Karpas-422 (cell line): ENCODE measurements at places on chromosomes 3 and 15.
A peak's percentile ranks its signal among the peaks of the same experiment; 100 is the strongest.

GRCh38 chr3:40247714-40248454 is 61.6 kb upstream of the EIF1B start:
- H3K36me3 ChIP-seq = peaks cover 7% of the 10 kb centered on the region
- H3K4me3 ChIP-seq = no peak overlapping the region
- H3K27me3 ChIP-seq = no peaks in the 10 kb centered on the region
- H3K27ac ChIP-seq = no peak overlapping the region
- peaks cover 4% of the 10 kb centered on the region for H3K4me1 ChIP-seq

DNA sequence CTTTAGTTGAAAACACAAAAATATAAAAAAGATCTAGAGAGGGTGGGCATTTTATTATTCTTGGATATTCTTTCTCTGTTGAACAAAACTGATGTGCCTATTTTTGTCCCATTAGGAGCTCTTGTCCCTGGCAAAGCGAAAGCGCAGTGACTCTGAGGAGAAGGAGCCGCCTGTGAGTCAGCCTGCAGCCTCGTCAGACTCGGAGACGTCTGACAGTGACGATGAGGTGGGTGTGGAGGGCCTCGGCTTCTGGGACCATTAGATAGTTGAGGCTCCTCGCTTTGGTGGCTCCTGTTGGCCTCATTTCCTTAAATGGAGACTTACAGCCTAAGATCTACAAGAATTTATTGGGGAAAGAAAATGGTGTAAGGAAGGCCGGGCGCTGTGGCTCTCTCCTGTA is 21.3 kb downstream of the RTF1 start:
- no peaks in the 10 kb centered on the region for H3K4me1 ChIP-seq
- DNase-seq = no peak
- no peak overlapping the region for H3K27ac ChIP-seq
- H3K4me3 ChIP-seq = no peak overlapping the region
- peaks cover 15% of the 10 kb centered on the region; the same call in 1 of the 2 replicates for H3K36me3 ChIP-seq

GRCh38 chr3:190182418-190183043 is 61.8 kb upstream of the P3H2 start:
- H3K27ac ChIP-seq = no peak overlapping the region
- DNase-seq = no peak
- no peaks in the 10 kb centered on the region for H3K4me1 ChIP-seq
- H3K36me3 ChIP-seq = no peaks in the 10 kb centered on the region
- H3K4me3 ChIP-seq = no peak overlapping the region

DNA sequence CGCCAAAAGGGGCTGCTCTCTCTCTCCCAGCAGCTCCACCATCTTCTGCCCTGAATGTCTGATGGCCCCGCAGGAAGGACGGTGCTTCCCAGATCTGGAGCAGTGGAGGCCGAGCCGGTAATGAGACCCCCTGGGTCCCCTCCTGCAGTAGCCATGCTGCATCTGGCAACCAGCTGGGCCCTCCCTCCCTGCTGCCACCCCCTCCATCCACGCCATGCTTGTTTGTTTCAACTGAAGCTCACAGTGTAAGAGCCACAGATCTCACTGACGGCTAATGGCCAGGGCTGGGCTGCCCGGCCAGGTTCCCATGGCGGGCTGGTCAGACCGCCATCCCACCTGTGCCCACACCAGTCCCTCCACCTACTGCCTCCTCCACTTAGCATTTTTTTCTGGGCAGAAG is 260.8 kb downstream of the UACA start:
- H3K27ac ChIP-seq = no peak overlapping the region
- H3K27me3 ChIP-seq = no peaks in the 10 kb centered on the region
- no peak for DNase-seq
- H3K4me1 ChIP-seq = peaks cover 54% of the 10 kb centered on the region
- no peaks in the 10 kb centered on the region for H3K36me3 ChIP-seq

DNA sequence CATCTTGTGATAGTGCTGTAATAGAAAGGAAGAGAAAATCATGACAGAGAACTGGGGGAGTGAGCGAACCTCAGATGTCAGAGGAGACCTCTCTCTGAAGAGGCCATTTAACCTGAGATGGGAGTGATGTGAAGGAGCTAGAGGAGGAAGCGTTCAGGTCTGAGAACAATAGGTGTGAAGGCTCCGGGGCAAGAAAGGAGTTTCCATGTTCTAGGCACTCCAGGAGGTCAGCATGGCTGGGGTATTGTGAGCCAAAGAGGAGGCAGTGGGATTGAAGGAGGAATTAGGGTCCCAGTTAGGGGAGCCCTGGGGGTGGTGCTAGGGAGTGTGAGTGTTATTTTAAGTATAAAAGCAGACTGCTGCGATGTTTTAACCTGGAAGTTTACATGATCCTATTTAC is 8.8 kb upstream of the FILIP1L start:
- H3K27me3 ChIP-seq = no peaks in the 10 kb centered on the region
- H3K27ac ChIP-seq = no peak overlapping the region

DNA sequence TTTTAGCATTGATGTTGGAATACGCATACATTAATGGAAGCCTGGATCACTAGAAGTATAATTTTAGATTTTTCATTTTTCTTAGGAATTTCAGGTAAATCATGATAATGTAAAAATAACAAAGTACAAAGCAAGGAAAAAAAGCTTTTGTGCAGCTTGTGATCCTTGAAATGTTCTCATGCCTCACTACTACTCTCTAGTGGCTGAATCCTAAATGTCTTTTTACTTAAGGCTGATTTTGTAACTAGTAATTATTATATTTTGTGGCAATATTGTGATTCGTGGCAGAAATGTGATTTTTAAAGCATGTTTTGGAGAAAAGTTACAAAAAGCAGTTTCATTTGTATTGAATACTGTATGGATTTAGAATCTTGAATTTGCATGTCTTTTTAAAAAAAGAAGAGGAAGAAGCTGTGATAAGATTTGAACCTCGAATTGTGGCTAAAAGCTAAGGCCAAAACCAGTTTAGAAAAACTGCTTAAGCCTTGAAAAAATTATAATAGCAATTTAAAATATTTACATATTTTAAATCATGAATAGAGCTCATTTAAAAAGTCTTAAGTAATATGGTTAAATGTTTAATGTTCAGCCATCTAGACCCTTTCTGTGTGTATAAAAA is 39.0 kb downstream of the U2SURP start:
- H3K4me1 ChIP-seq = peaks cover 3% of the 10 kb centered on the region; the same call in 1 of the 2 replicates
- peaks cover 72% of the 10 kb centered on the region for H3K36me3 ChIP-seq
- no peak overlapping the region for H3K4me3 ChIP-seq
- DNase-seq = peak; percentile 63
- H3K27ac ChIP-seq = no peak overlapping the region

DNA sequence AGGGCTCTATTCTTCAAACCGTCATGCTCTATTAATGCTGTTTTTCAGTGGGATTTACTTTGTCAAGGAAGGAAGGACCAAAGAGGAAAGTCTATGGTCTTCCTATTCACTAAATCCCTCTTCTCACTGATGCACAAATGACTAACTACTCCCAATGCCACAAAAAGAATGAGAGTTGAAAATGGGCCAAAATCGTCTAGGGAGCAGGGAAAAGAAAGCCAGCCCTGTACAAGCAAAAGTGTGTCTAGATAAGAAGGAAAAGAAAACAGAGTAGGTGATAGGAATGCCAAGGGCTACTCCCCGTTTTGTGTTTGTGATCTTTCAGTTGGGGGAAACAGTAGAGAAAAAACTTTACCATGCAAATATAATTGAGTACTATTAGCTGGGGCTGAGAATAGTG is 97.2 kb upstream of the TMCO5A start:
- no peak for DNase-seq
- H3K27ac ChIP-seq = no peak overlapping the region
- no peak overlapping the region for H3K4me3 ChIP-seq

DNA sequence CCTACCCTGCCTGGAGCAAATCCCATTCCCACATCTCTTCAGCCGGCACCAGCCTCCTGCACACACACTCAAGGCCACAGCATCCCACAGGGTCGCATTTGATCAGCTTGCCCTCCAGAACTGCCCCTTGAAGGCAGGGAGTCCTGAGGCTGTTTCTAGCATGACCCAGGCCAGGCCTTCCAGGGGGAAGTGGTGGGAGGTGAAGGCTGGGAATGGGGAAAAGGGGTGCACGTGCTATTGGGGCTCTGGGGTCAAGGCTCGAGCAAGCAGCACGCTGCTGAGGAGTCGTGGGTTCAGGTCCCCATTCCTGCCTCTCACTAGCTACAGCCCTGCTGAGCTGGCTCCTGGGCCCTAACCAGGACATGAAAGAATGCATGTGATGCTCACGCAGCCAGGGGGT is 24.9 kb downstream of the SEMA7A start:
- no peaks in the 10 kb centered on the region for H3K27me3 ChIP-seq
- peaks cover 9% of the 10 kb centered on the region; the same call in 1 of the 2 replicates for H3K36me3 ChIP-seq
- no peak for DNase-seq

DNA sequence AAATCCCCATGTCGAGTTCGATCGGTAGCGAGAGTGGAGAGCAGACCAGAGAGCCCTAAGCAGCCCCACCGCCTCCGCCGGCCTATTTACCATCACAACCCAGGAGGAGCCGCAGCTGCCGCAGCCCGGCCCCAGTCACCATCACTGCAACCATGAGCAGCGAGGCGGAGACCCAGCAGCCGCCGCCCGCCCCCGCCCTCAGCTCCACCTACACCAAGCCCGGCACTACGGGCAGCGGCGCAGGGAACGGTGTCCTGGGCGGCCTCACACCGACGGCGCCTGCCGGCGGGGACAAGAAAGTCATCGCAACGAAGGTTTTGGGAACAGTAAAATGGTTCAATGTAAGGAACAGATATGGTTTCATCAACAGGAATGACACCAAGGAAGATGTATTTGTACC is 89.5 kb upstream of the TPM1 start:
- H3K4me1 ChIP-seq = no peaks in the 10 kb centered on the region
- no peak for DNase-seq
- H3K27me3 ChIP-seq = no peaks in the 10 kb centered on the region

DNA sequence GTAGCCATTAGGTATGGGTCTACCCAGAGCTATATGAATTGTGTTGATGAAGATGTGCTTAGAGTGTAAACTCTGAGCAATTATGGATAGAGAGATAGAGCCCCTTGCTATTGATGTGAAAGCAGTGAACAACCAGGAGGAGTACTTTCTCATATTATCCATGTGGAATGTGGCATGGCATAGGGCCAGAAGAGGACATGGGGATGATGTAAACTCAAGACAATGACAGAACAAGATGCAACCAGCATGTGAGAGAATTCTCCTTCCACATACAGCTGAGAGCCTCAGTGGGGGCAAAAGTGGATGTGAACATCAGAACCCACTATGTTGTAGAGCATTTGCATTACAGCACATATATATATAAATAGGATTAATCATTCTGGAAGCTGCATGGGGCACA is 36.4 kb upstream of the BNC1 start:
- H3K27ac ChIP-seq = no peak overlapping the region
- no peak overlapping the region for H3K4me3 ChIP-seq
- no peaks in the 10 kb centered on the region for H3K36me3 ChIP-seq
- no peaks in the 10 kb centered on the region for H3K4me1 ChIP-seq
- H3K27me3 ChIP-seq = no peaks in the 10 kb centered on the region
- DNase-seq = no peak

DNA sequence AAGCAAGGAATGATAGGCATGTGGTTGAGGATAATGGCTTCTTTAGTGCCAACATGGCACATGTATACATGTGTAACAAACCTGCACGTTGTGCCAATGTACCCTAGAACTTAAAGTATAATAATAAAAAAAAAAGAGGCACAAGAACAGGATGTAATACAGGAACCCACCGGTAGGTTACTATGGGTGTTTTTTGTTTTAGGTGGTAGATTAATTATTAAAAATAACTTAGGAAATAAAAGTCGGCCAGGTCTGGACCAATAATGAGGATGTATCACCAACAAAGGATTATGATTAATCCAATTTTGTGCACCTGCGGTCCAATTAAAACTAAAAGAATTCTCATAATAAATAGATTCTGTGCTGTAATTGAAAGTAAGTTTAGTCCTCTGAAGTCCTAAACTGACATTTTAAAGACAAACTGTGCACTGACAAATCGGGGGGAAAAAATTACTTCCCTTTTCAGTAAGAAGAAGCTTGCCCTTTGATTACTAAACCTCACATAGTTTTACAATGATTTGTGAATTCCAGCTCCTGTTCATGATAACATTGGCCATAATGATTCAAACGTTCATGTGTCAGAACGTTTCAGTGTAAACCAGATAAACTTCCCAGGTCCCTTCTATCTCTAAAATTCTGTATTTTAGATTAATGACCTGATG is 62.2 kb downstream of the CASR start:
- H3K4me1 ChIP-seq = peaks cover 10% of the 10 kb centered on the region
- no peak overlapping the region for H3K27ac ChIP-seq
- H3K27me3 ChIP-seq = no peaks in the 10 kb centered on the region
- no peaks in the 10 kb centered on the region for H3K36me3 ChIP-seq
- no peak overlapping the region for H3K4me3 ChIP-seq
- DNase-seq = peak; percentile 56

DNA sequence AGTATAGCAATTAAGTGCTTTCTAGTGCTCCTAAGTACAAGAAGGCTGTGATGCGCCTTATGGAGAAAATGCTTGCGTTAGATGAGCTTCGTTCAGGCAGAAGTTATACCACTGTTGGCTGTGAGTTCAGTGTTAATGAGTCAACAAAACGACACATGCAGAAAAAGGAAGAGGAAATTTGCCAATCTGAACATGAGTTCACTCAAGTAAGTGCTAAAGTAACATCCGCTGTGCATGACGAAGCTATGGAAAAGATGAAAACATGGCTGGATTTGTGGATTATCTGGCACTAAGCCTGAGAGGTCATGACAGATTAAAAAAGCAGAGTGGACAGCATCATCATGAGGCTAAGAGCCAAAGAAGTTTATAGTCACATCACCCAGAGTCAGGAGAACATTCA is 36.9 kb downstream of the SH3BP5 start:
- H3K4me3 ChIP-seq = no peak overlapping the region
- H3K4me1 ChIP-seq = no peaks in the 10 kb centered on the region
- no peak overlapping the region for H3K27ac ChIP-seq
- no peaks in the 10 kb centered on the region for H3K27me3 ChIP-seq
- no peak for DNase-seq
- H3K36me3 ChIP-seq = no peaks in the 10 kb centered on the region

GRCh38 chr3:16289144-16289889 is 24.3 kb downstream of the OXNAD1 start:
- H3K36me3 ChIP-seq = peaks cover 18% of the 10 kb centered on the region
- no peaks in the 10 kb centered on the region for H3K27me3 ChIP-seq
- DNase-seq = no peak

- DNase-seq = no peak
- no peaks in the 10 kb centered on the region for H3K36me3 ChIP-seq
- no peak overlapping the region for H3K4me3 ChIP-seq
- no peak overlapping the region for H3K27ac ChIP-seq
- peaks cover 8% of the 10 kb centered on the region for H3K4me1 ChIP-seq
Observed at GRCh38 chr3:113825090-113825489, 13.5 kb upstream of the GRAMD1C start.

- H3K4me1 ChIP-seq = peaks cover 4% of the 10 kb centered on the region; the same call in 1 of the 2 replicates
- DNase-seq = no peak
- no peak overlapping the region for H3K27ac ChIP-seq
- no peaks in the 10 kb centered on the region for H3K36me3 ChIP-seq
- no peaks in the 10 kb centered on the region for H3K27me3 ChIP-seq
Observed at GRCh38 chr3:171838218-171838720, 4.9 kb upstream of the TMEM212 start.

DNA sequence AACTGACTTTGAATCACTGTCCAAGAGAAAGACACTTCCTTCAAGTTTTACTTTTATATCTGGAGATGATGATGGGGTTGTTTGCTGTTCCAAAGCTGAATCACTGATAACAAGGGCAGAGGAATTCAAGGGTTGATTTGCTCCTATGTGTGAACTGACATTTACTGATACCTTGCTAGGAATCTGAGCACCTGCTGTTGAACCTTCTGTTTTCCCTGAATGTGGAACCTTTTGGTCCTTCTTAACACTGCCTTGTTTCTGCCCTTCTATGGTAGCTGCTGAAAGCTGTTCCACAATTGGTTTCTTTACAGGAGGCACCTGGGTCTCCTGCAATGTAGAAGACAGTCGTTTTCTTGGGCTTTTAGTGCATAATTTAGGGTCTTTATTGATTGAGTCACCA is 102.0 kb upstream of the NEDD4 start:
- DNase-seq = no peak
- H3K4me1 ChIP-seq = no peaks in the 10 kb centered on the region
- no peak overlapping the region for H3K4me3 ChIP-seq
- H3K27ac ChIP-seq = no peak overlapping the region
